ENCODE measurements at places on chromosomes 5 and 9. TPM values are rescaled to one million over a fixed set of nuclear protein-coding genes. Genes with fewer than 3 reads are reported as not detected.

Gene PRSS3
- 0.40 TPM for total RNA-seq

Gene DEPDC1B
- 22.7 TPM for total RNA-seq

Gene ANKRD34B
- total RNA-seq = not detected

Gene RIGI
- total RNA-seq = 13.2 TPM

Gene SLC36A1
- 8.4 TPM for total RNA-seq

Gene ERMP1
- total RNA-seq = 27.4 TPM

Gene AQP3
- not detected for total RNA-seq

Gene ADAMTSL1
- total RNA-seq = 8.2 TPM

Gene ADAMTS6
- total RNA-seq = 2.6 TPM

Gene PTBP3
- 114 TPM for total RNA-seq

Gene TCF7
- not detected for total RNA-seq

Gene BTNL8
- not detected for total RNA-seq

Gene PCDHB4
- not detected for total RNA-seq
